ENCODE measurements at places on chromosomes 16 and 17.

DNA sequence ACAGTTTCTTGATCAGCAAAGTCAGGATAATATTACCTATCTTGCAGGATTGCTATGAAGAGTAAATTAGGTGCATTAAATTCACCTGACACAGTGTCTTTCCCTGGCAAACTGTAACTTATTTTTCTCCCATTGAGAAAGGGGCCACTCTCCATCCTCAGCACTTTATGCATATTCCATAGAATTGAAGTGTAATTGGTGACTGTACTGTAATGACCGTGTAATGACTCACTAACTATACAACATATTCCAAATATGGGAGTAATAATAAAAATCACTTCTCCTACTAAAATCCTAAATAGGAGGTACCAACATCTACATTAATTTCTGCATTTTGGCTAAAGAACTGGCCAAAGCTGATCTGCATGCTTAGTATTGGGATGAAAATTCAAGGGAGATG is 141.9 kb upstream of the NOG start:
- no peak for DNase-seq

DNA sequence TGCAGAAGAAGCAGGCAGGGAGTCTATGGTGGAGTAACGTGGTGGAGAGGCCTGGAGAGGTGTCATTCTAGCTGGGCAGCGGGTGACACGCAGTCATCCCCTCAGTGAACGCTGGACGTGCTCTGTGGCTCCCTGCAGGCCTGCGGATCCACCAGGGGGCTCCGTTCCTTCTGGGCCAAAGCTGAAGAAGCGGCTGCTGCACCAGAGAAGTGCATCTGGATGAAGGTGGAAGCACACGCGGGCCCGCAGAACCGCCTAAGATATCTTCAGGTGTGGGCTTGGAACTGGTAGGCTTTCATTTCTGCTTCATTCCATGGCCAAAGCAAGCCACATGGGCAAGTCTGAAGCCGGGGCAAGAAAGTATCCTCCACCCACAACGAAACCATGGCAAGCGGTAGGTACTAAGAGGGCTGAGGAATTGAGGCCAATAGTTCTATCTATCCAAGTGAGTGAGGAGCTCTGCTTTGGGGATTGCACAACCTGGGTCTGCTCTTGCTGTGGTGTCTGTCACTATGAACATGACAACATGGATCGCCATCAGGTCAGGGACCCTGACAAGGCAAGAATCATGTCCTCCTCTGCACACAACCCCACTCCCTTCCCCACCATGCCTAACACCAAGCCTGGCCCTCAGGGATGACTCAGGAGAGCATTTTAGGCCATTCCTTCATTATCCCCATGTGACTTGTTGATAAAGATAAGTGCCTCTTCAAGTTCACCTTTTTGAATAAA is 78.9 kb upstream of the FBXO47 start:
- no peak for DNase-seq

GRCh38 chr17:46916211-46916610 is 6.7 kb upstream of the GOSR2 start:
- DNase-seq = no peak

DNA sequence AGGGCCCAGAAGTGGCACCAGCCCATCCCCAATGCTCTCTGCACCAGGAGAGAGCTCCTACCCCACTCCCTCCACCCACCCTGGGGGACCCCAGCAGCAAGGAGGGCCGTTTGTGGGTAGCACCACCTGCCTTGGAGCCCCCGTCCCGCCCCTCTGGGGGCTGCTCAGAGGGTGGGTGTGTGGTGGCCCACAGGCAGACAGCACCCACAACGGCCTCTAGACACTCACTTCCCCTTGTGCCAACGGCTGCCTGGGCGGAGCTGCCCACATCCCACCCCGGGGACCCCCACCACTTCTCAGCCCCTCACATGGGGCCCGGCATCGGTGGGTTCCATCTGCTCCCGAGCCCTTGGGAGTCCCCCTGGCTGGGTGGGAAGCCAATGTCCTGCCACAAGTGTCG is 33.3 kb downstream of the BAHCC1 start:
- DNase-seq = no peak
